ENCODE measurements at places on chromosomes 1 and 21.

GRCh38 chr21:20996421-20997310 lies 1.5 kb upstream of the NCAM2 start:
- no peak for DNase-seq

GRCh38 chr21:25583370-25584130 lies 23.7 kb downstream of the MRPL39 start:
- no peak for DNase-seq

GRCh38 chr1:192869308-192869940 lies 60.6 kb downstream of the RGS2 start:
- DNase-seq = no peak

- no peak for DNase-seq
Measured at GRCh38 chr21:33203371-33203724, 26.4 kb upstream of the IFNAR2 start.

DNA sequence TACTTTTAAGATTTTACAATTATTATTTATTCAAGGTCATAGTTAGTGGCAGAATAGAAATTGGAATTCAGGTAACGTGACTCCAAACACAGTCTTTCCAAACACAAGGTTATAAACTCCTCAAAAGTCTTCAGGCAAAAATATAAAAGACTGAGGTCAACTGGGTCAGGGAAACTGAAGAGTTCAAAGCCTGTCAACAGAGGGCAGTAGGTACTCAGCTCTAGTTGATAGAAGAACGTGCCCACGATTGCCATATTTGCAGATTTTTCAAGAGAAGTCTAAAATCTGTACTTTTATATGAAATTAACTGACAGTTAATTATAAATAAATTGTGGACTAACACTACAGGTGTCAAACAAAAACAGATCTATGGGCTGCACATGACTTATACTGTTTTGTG lies 135.0 kb downstream of the LHX4 start:
- no peak for DNase-seq

GRCh38 chr1:5375481-5375880 lies 616.7 kb downstream of the NPHP4 start:
- no peak for DNase-seq

GRCh38 chr21:42833439-42833815 lies 45.9 kb downstream of the WDR4 start:
- peak; percentile 33 for DNase-seq

DNA sequence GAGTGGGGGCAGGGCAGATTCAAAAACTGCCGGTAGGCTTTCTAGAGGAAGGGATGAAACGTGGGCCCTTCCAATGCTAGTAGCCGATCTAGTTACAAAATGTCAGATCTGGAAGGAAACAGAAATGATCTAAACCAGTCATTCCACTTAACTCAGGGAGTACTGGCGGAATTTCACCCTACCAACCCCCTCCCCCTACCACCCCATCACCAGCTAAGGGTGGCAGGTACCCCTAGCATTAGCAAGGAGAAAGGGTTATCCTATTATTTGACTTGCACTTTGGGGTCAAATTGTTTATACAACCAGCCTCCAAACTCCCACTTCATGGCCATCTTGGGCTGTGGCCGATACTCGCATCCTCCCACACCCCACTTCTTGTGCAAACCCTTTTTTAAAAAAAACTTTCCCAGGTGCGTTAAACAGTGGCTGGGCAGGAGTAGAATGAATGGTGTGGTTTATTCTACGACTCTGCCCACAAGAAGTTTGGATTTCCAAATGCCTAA lies 644 bp upstream of the MRPL24 start:
- no peak for DNase-seq

DNA sequence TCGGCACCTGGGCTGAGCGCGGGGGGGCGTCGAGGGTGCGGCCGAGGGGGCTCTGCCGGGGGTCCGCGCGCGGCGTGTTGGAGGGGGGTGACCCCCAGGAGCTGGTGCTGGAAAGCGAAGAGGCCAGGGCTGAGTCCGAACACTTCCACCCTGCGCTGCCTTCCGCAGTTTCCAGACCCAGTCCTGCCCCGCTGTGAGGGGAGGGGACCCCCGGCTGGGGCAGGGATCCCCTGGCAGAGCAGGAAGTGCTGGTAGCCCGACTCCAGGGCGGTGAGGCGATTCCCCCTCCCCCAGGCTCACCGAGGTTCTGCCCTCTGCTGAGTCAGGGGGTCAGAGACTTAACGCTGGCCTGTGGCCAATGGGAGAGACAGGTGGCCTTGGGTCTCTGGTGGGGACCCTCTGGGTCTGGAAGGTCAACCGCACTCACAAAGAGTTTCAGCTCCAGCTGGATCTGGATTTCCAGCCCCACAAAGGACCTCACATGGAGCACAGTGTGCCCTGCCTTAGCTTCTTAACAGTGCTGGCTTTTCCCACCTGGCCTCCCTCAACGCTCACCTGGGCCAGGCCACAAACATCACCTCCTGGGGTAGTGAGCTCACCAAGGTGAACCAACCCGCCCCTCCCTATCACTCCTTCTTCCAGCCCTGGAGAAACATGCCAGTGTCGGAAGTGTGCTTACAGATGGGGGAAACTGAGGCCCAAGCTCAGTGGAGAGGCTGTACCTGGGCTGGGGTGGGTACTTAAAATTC lies 39.8 kb upstream of the SYNC start:
- DNase-seq = no peak

Measured in NCI-H1930 (cell line).